ENCODE measurements at places on chromosomes 6 and 20. TPM values are rescaled to one million over a fixed set of nuclear protein-coding genes. Genes with fewer than 3 reads are reported as not detected.

DNA sequence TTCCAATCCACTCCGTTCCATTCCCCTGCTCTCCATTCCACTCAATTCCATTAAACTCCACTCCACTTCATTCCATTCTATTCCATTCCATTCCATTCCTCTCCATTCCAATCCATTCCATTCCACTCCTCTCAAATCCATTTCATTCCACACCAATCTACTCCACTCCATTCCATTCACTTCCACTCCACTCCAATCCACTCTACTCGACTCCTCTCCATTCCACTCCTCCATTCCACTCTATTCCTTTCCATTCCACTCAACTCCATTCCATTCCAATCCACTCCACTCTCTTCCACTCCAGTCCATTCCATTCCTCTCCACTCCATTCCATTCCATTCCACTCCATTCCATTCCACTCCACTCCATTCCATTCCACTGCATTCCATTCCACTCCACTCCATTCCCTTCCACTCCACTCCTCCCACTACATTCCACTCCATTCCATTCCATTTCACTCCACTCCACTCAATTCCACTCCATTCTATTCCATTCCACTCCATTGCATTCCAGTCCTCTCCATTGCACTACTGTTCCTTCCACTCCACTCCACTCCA is 22.6 kb upstream of the DEFB125 start:
- DNase-seq: no peak

DNA sequence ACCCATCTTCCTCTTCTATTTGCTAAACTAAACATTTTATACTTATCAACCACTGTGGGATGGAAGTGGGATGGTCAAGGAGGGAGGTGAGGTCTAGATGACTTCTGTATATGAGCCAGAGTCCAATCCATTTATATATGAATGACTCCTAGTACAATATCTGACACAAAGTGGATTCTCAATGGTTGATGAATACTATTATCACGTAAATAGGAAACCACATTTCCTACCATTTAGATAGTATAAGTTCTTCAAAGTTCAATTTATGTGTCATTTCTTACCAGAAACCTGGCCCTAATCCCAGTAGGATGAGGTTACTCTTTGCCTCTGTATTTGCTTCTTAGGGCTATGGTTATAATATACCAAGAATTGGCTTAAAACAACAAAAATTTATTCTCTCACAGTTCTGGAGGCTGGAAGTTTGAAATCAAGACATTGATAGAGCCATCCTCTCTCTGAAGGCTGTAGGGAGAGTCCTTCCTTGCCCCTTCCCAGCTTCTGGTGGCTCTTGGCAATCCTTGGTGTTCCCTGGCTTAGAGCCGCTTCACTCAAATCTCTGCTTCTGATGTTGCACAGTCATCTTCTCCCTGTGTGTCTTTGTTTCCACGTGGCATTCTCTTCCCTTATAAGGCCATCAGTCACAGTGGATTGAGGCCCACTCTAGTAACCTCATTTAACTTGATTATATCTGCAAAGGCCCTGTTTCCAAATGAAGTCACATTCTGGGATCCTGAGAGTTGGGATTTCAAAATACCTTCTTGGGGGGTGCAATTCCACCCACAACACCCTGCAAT is 41.0 kb upstream of the RAB23 start:
- DNase-seq: no peak

- no peak for DNase-seq
Measured at GRCh38 chr6:42947950-42948349, 12.6 kb upstream of the GNMT start.

- DNase-seq: no peak
Measured at GRCh38 chr6:89033461-89033860, 47.1 kb upstream of the PNRC1 start.

DNA sequence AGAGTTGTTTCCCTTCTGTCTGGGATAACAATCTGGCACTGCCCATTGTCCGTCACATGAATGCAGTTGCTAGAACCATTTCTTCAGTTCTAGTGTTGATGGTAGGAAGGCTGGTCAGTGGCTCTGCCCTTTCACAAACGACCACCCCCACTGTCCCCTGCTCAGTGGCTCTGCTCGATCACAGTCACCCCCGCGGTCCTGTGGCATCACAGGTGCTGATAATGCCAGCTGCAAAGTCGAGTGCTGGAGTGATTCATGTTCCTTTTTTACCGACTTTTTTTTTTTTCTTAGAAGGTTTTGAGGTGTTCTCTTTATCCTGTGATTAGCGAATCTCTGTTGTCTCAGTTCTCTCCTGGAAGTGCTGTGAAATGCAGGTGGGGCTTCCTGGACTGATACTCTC is 22.8 kb downstream of the FAM120B start:
- no peak for DNase-seq

GRCh38 chr6:1787894-1788293 is 178.2 kb downstream of the FOXC1 start:
- DNase-seq: no peak

GRCh38 chr6:29442719-29443118 is 3.6 kb downstream of the OR10C1 start:
- DNase-seq: no peak

GRCh38 chr6:111788379-111789276 is 84.6 kb downstream of the FYN start:
- DNase-seq: peak; percentile 63

GRCh38 chr6:130675072-130675471 is 152.1 kb upstream of the SMLR1 start:
- DNase-seq: no peak

Gene TEAD3
- total RNA-seq: 17.8 TPM
